Stimulated activated CD8-positive, alpha-beta memory T cell treated with anti-CD3 and anti-CD28 coated beads, Interleukin-2, amount 100 ng/mL, for 1 hour (primary cell): ENCODE measurements at places on chromosomes 11 and 22.
A peak's percentile ranks its signal among the peaks of the same experiment; 100 is the strongest.

DNA sequence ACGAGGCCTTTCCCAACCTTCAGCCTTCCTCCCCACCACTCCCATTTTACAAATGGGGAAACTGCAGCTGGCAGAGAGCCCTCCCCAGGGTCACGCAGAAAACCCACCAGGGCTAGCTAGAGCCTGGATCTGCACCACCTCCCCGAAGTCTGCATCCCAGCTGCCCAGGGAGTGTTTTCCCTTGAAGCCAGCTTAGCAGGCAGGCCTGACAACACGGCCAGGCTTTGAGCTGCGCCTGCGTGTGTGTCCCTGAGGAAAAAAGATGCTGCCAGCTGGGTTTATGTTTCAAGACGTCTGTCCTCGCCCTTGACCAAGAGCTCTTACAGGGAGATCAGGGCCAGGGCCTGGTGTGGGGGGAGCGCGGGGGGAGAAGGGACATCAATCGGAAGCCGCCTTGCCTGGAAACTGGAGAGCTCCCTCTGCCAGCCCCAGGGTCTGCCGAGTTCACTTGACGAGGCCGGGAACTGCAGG is 20.3 kb downstream of the WNT11 start:
- DNase-seq, result no peak

- no peak for DNase-seq
Observed at GRCh38 chr11:26134481-26135355, 197.2 kb upstream of the ANO3 start.

- no peak for DNase-seq
Observed at GRCh38 chr11:3148990-3149851, 15.9 kb downstream of the OSBPL5 start.

GRCh38 chr22:20315337-20316216 is 4.3 kb downstream of the DGCR6L start:
- no peak for DNase-seq

GRCh38 chr11:44618561-44619425 is 53.3 kb downstream of the CD82 start:
- DNase-seq, result no peak

DNA sequence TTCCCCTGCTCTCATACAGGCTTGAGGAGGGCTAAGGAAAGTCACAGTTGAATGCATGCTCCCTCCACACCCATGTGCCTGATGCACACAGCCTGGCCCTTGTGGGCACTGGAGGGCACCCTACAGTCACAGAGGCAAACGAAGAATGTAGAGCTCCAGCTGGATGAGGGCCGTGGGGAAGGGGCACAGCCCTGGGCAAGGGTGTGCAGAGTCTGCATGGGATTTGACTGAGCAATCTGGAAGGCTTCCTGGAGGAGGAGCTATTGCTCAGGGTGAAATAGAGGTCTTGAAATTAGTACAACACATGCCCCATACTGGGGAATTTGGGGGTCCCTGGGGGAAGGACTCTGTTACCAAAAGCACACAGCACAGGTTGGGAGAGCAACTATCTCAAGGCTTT is 64.0 kb downstream of the KCNQ1 start:
- DNase-seq, result no peak

GRCh38 chr11:114367244-114367957 is 32.9 kb downstream of the C11orf71 start:
- DNase-seq, result no peak

DNA sequence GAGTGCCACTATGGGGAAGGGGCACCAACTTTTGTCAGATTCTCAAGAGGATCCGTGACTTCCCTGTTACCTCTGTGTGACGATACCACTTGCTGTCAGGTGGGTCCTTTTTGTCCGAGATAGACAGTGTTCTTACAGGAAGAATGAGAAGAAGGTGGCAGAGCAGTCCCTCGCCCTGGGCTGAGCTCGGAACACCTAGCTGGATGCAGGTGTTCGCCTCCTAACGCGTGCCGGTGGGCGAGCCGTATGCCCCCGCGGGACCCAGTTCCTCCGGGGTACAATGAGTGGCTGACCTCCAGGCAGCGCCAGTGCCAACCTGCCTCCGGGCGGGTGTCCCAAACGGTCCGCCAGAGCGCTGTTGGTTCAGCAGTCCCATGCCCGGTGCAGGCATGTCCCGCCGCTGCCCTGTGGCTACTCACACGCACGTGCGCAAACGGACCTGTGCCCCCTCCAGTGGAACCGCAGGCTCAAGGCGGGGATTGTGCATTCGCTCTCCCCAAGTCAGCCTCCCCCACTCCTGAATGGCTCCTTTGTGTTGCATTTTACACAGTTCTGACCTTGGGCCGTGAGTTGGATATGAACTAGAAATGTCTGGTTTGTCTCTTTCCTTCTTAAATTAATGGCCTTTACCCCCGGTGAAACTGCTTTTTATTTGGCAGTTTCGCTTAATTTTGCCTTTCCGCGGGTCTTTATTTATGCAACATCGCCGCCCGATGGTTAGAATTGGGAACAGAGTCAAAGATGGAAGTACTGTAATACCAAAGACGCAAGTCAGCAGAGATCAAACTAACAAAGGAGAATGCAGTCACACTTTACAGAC is 1.1 kb upstream of the ABTB2 start:
- DNase-seq, result peak; percentile 59

DNA sequence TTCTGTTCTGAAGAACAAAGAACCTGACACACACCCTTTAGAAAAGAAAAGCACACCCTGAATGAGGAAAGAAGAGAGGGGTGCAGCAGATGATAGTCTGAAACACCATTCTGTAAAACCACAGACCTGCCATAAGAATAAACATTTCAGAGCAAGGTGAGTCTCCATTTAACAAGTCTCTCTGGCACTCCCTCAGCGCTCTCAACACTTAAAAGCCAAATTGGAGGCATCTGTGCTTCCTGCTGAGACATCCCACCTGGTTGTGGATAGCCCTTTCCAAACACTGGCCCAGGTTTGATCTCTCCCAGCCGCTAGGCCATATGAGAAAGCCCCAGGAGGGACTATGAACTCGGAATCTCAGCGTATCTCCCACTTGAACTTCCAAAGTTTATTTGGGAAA is 36.3 kb downstream of the ETS1 start:
- no peak for DNase-seq

GRCh38 chr22:26325641-26326040 is 103.4 kb upstream of the ASPHD2 start:
- DNase-seq, result no peak

- DNase-seq, result no peak
Observed at GRCh38 chr11:69770540-69770939, 4.6 kb downstream of the FGF4 start.

- no peak for DNase-seq
Observed at GRCh38 chr11:61754534-61755482, 2.4 kb downstream of the MYRF start.
